ENCODE measurements at places on chromosomes 12 and 14.

- DNase-seq: no peak
Measured at GRCh38 chr14:66233591-66233990, 252.6 kb upstream of the CCDC196 start.

- no peak for DNase-seq
Measured at GRCh38 chr12:6266971-6267721, 43.3 kb upstream of the PLEKHG6 start.

DNA sequence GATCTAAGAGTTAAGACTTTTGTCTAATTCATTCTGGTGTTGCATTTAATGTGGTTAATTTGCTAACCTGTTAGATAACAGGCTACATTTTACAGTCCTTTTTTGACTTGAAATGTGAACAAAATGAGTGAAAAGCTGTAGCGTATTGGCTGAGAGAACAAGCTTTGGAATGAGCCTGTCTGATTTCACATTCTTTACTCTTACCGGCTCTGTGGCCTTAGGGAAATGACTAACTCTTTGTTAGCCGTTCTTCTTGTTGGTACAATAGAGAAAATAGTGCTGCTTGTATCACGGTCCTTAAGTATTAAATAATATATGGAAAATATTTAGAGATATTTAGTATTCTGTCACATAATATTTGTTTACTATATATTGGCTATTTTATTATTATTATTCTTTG is 1.9 kb downstream of the MNAT1 start:
- DNase-seq: no peak

GRCh38 chr14:101478796-101479410 is 82.4 kb upstream of the DIO3 start:
- DNase-seq: no peak

DNA sequence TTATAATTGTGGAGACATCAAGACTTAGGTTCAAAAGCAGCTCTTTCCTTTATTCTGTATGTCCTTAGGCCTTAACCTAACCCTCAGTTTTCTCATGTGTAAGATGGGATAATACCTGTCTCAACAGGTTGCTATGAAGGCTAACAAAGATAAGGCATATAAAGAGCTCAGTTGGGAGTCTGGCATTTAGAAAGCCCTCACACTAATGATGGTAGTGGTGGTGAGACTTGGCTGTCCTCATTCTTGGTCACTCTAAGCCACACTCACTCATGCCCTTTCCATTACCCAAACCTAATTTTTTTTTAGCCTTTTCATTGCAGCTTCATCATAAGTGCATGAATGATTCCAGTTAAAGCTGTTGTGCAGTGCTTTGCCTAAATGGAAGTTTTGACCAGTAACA is 137.3 kb downstream of the TGFB3 start:
- DNase-seq: no peak

DNA sequence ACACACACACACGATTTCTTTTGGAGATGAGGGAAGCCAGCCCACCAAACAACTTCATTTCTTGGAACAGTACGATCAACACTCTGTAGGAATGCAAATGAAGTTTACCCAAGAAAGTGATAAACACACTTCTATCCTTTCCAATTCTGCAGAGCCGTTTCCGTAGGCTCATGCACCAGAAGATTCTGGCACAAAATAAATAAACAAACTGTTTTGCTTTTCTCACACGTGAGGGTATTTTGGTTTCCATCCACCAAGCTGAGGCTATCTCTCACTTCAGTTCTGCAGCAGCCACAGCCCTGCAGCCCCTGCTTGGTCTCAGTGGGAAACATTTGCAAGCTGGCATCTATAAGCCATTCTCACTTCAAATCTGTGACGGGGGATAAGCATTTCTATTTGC is 15.3 kb upstream of the TSPAN11 start:
- no peak for DNase-seq
